ENCODE measurements at places on chromosomes 3 and 15.

DNA sequence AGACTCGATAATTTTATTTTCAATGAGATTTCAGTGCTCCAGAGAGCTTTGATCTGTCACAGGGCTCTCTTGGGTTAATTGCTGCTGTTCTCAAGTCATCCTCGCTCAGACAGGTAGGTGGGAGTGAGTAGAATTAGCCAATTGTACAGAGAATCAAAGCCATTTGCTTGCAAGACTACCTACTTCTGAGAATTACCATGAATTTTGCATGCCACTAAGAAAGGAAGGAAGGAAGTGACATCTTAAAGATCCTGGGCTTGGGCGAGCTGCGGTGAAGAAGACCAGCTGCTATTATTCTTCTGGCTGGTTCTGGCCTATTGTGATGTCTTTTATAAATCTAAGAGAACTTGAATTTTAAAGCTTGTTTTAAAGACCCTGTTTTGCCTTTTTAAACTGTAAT, 154.1 kb upstream of the LPP start:
- DNase-seq, result no peak

DNA sequence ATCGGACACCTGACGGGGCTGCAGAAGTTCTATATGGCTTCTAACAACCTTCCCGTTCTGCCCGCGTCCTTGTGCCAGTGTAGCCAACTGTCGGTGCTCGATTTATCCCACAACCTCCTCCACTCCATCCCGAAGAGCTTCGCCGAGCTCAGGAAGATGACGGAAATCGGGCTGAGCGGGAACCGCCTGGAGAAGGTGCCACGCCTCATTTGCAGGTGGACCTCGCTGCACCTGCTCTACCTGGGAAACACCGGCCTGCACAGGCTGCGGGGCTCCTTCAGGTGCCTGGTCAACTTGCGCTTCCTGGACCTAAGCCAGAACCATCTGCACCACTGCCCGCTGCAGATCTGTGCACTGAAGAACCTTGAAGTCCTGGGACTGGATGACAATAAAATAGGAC, 9.8 kb upstream of the LRRC34 start:
- DNase-seq, result no peak

- DNase-seq, result no peak
Observed at GRCh38 chr3:72071624-72072023, 286.7 kb upstream of the PROK2 start.

GRCh38 chr15:50970524-50970923, 62.0 kb downstream of the AP4E1 start:
- DNase-seq, result no peak

- no peak for DNase-seq
Observed at GRCh38 chr15:97522347-97522746, 438.2 kb upstream of the ARRDC4 start.

- no peak for DNase-seq
Observed at GRCh38 chr3:12954891-12955650, 113.7 kb upstream of the RPL32 start.
